Naive thymus-derived CD8-positive, alpha-beta T cell (primary cell): ENCODE measurements at places on chromosomes 4 and X. TPM values are rescaled to one million over a fixed set of nuclear protein-coding genes. Genes with fewer than 3 reads are reported as not detected.

DNA sequence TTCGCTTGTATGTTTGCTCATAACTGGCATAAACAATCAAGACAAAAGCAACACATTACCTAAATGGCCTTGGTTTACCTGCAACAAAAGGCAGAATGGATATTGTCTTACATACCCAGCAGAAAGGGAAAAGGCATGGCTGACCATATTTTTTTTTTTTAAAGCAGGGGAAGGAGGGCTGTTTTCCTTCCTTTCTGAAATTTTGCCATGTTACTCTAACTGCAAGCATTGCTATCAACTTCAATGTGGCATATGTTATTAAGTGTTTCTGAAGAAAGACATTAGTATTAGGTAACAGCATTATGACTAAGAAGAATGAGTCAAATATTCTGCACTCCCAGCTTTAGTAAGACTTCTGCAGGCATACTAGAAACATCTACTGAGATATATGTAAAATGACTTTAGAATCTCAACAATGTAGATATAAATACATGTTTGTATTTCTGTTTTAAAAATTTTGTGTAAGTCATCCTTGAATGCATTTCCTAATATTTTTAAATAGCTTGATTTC lies 512.6 kb upstream of the FAM241A start:
- H3K27me3 ChIP-seq = no peaks in the 10 kb centered on the region
- no peaks in the 10 kb centered on the region for H3K36me3 ChIP-seq
- no peak for DNase-seq
- H3K4me1 ChIP-seq = no peaks in the 10 kb centered on the region
- H3K4me3 ChIP-seq = no peak overlapping the region
- H3K27ac ChIP-seq = no peak overlapping the region

SPANXC gene
- not detected for total RNA-seq

- H3K4me3 ChIP-seq = no peak overlapping the region
- H3K27me3 ChIP-seq = no peaks in the 10 kb centered on the region
- H3K27ac ChIP-seq = no peak overlapping the region
- no peak for DNase-seq
Observed at GRCh38 chr4:47942081-47942819, 27.9 kb upstream of the NFXL1 start.

SLC6A14 gene
- not detected for total RNA-seq

CENPI gene
- 1.3 TPM for total RNA-seq

GLA gene
- 16.9 TPM for total RNA-seq
